ENCODE measurements at places on chromosomes 1 and 21.

GRCh38 chr1:219085082-219085481, 88.6 kb upstream of the LYPLAL1 start:
- no peak for DNase-seq

DNA sequence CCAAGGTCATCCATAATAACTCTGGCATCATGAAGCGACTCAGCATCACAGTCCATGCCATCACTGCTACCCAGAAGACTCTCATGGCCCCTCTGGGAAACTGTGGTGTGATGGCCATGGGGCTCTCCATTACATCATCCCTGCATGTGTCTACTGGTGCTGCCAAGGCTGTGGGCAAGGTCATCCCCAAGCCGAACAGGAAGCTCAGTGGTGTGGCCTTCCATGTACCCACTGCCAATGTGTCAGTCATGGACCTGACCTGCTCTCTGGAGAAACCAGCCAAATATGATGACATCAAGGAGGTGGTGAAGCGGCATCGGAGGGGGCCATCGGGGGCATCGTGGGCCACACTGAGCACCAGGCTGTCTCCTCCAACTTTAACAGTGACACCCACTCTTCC, 65.1 kb upstream of the ARHGAP29 start:
- no peak for DNase-seq

DNA sequence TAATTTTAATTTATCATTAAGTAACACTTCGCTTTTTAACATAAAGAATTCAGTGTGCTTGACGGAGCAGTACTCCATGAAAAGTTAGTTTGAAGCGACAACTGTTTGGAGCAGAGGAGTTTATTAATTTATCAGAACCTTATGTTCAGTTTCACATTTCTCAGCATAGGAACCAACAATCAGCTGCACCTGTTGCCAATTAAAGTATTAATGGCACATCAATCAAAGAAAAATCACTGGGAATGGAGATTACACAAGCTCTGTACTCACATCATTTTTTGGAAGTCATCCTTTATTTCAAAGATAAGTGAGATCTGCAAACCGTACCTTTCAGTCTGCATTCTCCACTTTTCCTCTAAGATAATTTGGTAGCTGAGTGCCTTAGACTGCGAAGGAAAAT, 344.6 kb downstream of the LMO4 start:
- no peak for DNase-seq

DNA sequence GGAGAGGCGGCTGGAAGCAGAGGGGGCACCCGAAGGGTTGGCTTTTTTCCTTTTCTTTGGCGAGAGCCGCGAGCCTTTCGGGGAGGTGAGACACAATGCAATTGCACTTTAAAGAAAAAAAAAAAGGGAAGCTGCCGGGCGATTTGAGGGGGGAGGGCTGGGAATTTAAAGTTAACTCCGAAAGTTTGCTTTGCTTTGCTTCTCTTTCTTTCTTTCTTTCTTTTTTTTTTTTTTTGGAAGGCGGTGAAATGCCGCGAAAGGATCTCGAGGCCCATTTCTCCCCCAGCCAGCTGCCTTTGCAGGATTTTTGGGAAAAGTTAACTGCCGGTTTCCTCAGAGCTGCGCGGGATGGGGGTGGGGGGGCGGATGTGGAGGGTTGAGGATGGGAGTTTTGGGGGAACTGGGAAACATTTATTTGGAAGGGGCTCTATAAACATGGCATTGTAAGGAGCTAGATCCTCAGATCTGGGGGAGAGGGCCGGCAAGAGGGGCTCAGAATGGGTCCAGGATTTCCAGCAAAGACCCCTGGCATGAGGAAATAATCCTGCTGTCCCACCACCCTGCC, 997 bp downstream of the ZNF362 start:
- DNase-seq = no peak

- no peak for DNase-seq
Observed at GRCh38 chr1:54931275-54931840, 44.4 kb upstream of the DHCR24 start.

Data from stimulated activated naive CD8-positive, alpha-beta T cell treated with anti-CD3 and anti-CD28 coated beads, Interleukin-15, Interleukin-2, amounts not matched to agents 100 U/mL and 50 U/mL, for 24 hours (primary cell).